ENCODE measurements at places on chromosomes 13 and 19. TPM values are rescaled to one million over a fixed set of nuclear protein-coding genes. Genes with fewer than 3 reads are reported as not detected.

The KLHL1 gene
- total RNA-seq: not detected

The UBAC2 gene
- total RNA-seq: 130 TPM

The KASH5 gene
- total RNA-seq: not detected

The FXYD1 gene
- not detected for total RNA-seq

The APLP1 gene
- total RNA-seq: 11.1 TPM

The GZMM gene
- total RNA-seq: not detected

The CCDC194 gene
- not detected for total RNA-seq

The SLITRK5 gene
- not detected for total RNA-seq

The SIGLEC11 gene
- total RNA-seq: not detected

GRCh38 chr13:30464496-30465342 lies 1.0 kb downstream of the HMGB1 start:
- peak; percentile 62 for DNase-seq

DNA sequence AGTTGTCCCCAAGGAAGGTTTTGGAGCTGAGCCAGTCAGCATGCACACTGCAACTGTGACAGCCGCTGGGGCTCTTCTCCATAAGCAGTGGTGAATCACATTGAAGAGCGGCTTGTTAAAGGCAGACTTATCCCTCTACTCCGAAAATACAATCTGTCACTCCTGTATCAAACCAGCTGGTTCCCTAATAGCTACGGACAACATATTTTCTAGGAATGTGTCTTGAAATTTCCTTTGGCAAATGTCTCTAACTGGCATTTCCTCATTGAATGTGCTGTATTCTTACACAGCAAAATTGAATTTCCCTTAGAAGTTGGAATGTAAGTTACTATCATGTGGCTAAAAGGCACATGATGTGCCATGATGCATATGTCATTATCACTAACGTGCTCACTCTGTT lies 104.0 kb upstream of the GPR12 start:
- DNase-seq: no peak

DNA sequence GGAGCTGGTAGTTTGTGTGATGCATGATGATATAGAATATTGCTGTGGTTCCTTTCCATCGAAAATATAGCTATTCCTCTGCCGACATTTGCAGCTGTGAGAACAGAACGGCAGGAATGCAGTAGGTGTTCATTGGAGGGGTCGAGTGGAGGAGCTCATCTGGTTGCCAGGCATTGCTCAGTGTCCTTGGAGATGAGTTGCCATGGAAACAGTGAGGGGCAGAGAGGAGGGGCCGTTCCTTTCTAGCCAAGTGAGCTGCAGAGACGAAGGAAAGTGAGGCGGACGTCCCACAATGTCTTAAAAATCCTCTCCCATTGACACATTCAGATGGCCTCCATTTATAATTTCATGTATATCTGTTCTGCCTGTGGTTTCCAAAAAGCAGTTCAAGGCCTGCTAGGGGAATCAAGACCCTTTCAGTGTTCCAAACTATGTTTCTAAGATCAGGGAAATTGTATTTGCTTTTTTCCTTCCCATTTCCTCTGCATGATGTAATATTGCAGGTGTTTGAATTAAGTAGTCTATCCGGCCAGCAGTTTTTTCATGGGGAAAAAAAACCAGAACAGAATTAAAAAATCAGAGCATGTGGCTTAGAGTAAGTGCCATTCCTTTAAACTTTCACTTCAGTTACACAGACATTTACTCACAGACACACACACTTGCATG lies 41.2 kb upstream of the ZNF835 start:
- no peak for DNase-seq

GRCh38 chr13:34416971-34417380 lies 525.1 kb upstream of the NBEA start:
- no peak for DNase-seq

GRCh38 chr13:95605448-95606125 lies 38.9 kb downstream of the DZIP1 start:
- no peak for DNase-seq

DNA sequence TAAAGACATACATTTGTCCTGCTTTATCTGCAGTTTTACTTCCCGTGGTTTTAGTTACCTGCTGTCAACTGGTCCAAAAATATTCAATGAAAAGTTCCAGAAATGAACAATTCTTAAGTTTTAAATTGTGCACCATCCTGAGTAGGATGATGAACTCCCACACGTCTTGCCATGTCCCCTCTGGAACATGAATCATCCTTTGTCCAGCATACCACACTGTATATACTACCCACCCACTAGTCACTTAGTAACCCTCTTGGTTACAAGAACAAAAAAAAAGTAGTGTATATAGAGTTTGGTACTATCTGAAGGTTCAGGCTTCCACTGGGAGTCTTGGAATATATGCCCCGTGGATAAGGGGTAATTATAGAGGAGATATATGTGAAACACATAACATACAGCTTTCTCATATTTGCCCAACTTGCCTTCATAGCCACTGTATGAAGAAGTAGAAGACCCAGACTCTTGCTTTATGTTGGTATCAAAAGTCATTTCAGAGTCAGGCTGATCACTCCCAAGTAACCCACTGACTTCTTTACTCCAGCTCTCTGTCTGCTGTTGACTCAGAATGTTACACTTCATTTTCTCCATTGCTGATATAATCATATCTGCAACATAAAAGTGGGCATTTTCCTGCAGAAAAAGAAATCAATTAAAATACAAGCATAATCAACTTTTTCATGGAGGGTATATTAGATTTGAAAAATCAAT lies 19.3 kb downstream of the RUBCNL start:
- peak; percentile 34 for DNase-seq

DNA sequence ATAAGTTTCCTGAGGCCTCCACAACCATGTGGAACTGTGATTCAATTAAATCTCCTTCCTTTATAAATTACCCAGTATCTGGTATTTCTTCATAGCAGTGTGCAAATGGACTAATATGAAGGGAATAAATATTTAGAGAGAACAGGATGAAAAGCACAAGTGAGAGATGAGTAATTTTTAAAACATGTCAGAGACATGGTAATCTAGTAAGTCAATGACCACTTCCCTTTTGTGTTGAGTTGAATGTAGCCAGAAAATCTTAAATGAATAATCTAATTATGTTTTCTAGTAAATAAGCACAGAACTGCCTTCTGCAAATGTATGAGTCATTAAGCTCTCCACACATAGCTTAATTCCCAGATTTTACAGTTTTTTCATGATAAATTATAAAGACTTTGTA lies 524.1 kb upstream of the SLITRK5 start:
- DNase-seq: no peak

DNA sequence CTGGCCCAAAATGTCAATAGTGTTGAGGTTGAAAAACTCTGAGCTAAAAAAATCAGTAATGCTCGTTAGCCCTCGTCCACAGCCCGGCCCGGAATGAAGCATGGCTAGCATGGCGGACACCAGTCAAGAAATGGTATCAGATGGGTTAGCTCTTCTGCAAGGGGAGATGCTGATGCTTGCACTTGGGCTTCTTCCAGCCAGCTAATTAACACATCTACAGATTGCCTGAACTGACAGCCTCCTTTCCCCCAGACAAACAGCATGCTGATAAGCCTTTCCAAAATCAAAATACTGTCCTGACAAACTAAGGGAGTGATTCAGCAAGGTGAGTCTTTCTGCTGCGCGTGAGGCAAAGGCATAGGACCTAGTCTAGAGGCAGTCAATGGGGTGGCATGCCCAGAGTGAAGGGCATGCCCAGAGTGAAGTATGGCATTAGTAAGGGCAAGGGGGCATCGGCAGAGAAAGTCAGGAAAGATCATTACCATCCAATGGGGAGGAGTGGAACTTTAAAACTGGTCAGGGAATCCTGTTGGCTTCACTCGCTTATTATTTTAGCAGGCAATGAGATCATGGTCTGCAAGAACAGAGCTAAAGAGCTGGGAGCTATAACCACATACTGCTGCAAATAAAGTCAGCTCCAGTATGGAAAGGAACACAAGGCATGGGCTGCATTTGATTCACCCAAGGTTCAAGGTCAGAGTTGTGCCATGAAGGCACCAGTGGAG lies 30.2 kb upstream of the UBE2L5 start:
- DNase-seq: no peak
